Naive thymus-derived CD4-positive, alpha-beta T cell (primary cell): ENCODE measurements at places on chromosomes 4 and X. TPM values are rescaled to one million over a fixed set of nuclear protein-coding genes. Genes with fewer than 3 reads are reported as not detected.

The PACRGL gene
- polyA plus RNA-seq, result 4.5 TPM

The PPARGC1A gene
- not detected for polyA plus RNA-seq

The GABRB1 gene
- polyA plus RNA-seq, result not detected

DNA sequence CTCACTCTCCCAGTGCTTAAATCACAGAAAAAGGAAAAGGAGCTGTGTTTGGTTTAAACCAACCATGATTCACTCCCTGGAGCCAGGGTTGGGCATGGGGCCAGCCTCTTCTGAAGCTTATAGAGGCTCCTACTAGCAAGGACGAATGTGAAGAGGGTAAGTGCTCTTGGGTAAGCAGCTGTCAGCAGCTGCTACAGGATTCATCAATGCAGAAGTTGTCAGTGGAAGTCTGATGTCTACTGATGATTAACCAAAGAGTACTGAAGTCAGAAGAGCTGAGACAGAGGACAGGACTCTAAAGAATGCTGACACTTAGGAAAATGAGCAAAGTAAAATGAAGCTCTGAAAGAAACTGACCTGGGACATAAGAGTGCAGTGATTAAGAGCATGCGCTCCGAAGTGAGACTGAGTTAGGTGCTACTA is 32.7 kb upstream of the JADE1 start:
- no peak for DNase-seq

- DNase-seq, result no peak
These were observed 221.5 kb upstream of the NDST4 start for GRCh38 chr4:115334736-115335411.
